Muscle of leg (tissue), 16 donors: ENCODE measurements at places on chromosomes 7 and 10. TPM values are rescaled to one million over a fixed set of nuclear protein-coding genes. Genes with fewer than 3 reads are reported as not detected.

- no peak overlapping the region for H3K27ac ChIP-seq
- peaks cover 7% of the 10 kb centered on the region for H3K27me3 ChIP-seq
- DNase-seq = no peak
- H3K36me3 ChIP-seq = no peaks in the 10 kb centered on the region
Measured at GRCh38 chr10:44297963-44298362, 86.9 kb downstream of the CXCL12 start.

Gene NOS3
- total RNA-seq = 4.9 TPM

- H3K36me3 ChIP-seq = no peaks in the 10 kb centered on the region
- peak; percentile 91 for DNase-seq
- H3K27ac ChIP-seq = peak overlapping the region; percentile 89
- peaks cover 11% of the 10 kb centered on the region for H3K4me1 ChIP-seq
Measured at GRCh38 chr10:32980558-32981468, 22.8 kb upstream of the ITGB1 start.

GRCh38 chr10:86047588-86047987 is 319.0 kb downstream of the GRID1 start:
- H3K4me3 ChIP-seq = no peak overlapping the region
- H3K4me1 ChIP-seq = no peaks in the 10 kb centered on the region
- no peaks in the 10 kb centered on the region for H3K36me3 ChIP-seq

- no peaks in the 10 kb centered on the region for H3K27me3 ChIP-seq
- peak; percentile 75 for DNase-seq
- peaks cover 3% of the 10 kb centered on the region for H3K4me1 ChIP-seq
- H3K27ac ChIP-seq = no peak overlapping the region
Measured at GRCh38 chr7:69932034-69932628, 333.9 kb downstream of the AUTS2 start.

Gene FAM20C
- total RNA-seq = 24.0 TPM

- no peaks in the 10 kb centered on the region for H3K27me3 ChIP-seq
- no peaks in the 10 kb centered on the region for H3K36me3 ChIP-seq
- H3K4me3 ChIP-seq = no peak overlapping the region
- H3K4me1 ChIP-seq = no peaks in the 10 kb centered on the region
Measured at GRCh38 chr10:64394744-64395143, 873.5 kb downstream of the REEP3 start.

Gene VGF
- not detected for total RNA-seq

DNA sequence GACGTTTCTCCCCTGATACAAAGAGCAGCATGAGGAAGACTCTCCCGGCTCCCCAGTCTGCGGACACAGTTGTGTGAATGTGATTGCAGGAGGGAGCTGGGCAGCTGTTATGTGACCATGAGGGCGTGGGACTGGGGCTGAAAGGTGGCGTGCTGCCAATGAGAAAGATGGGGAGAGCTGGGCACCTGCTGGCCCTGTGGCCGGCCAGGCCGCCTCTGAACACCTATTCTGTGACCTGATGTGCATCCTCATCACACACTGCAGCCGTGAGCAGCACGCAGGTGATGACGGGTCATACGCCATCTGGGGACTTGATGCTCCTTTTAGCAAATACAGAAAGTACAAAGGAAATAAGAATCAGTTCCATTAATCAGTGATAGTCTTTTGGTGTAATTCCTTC is 86.9 kb downstream of the MGMT start:
- H3K36me3 ChIP-seq = peaks cover 3% of the 10 kb centered on the region
- no peak overlapping the region for H3K27ac ChIP-seq
- H3K4me1 ChIP-seq = no peaks in the 10 kb centered on the region
- H3K4me3 ChIP-seq = no peak overlapping the region
- DNase-seq = no peak

DNA sequence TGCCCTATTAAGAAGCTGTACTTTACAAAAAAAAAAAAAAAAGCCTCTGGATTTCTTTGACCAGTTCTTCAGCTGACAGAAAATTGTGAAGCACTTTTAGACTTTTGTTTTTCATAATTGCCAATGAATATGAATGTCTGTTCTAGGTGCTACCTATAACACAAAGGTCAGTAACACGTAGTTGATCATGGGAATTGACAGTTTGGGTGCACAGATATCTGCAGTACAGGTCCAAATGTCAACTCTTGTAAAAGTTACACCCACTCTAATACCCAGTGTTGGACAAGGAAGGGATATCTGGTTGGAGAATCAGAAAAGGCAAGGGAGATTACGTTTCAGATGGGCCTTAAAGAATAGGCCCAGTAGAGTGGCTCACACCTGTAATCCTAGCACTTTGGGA is 1.8 kb downstream of the REEP3 start:
- no peak overlapping the region for H3K4me3 ChIP-seq
- no peaks in the 10 kb centered on the region for H3K27me3 ChIP-seq
- peaks cover 7% of the 10 kb centered on the region for H3K4me1 ChIP-seq
- no peaks in the 10 kb centered on the region for H3K36me3 ChIP-seq

Gene PVRIG
- total RNA-seq = 0.13 TPM

Gene MEOX2
- total RNA-seq = 58.7 TPM

DNA sequence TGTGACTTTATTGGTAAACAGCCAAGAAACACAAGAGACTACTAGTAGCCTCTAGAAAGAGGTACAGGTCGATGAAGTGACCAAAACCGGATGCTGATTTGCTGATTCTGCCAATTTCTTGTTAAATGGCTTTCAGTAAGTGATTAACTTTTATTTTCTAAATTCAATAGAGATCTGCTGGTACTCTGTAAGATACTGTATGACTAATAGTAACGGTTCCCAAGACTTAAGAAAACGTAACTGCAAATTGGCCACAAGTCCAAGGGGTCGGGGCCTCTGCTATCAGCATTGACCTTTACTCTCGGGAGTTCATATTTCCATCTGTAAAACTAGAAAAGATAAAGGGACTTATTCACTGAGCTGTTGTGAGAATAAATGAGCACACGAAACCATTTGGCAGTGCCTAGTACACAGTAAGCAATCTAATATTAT is 1.4 kb downstream of the FAM3C start:
- DNase-seq = no peak
- H3K36me3 ChIP-seq = peaks cover 5% of the 10 kb centered on the region
- no peak overlapping the region for H3K4me3 ChIP-seq
- H3K27ac ChIP-seq = no peak overlapping the region

DNA sequence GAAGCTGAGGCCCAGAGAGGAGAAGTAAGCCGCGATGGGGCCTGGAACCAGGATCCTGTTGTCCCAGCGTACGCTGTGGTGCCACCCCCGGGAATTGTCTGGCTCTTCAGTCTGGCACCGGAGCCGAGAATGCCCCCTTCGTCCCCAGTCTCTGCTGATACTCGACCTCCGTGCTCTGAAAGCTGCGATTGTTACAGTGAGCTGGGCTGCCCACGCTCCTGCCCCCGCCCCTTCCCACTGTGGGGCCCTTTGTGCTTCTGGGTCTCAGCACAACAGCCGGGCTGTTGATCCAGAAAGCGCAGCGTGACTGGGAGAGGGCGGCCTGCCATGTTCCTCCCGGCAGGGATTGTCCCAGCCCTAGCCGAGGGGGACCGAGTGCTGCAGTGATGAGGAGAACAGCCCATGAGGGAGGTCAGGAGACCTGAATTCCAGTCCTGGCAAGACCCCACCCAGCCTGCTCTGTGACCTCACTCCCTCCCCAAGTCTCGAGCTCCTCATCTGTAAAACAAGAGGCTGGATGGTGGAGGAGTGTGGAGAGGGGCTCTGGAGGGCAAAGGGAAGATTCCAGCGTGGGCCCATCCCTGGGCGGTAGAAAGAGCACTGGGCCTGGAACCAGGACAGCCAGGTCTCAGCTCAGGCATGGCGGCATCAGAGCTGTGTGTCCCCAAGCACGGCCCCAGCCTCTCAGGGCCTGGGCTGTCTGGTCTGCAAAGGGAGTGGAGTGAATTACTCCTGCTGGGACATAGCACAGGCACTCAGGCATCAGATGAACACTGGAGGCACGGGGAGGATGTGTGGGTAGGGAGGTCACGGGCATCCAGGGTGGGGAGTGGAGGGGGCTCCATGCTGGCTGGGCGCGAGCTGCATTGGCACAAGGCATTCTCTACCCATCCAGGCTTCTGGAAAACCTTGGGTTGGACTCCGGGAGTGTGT is 43.6 kb downstream of the TSPAN15 start:
- no peaks in the 10 kb centered on the region for H3K27me3 ChIP-seq
- peaks cover 96% of the 10 kb centered on the region for H3K4me1 ChIP-seq
- H3K36me3 ChIP-seq = peaks cover 3% of the 10 kb centered on the region
- peak; percentile 81 for DNase-seq
- H3K4me3 ChIP-seq = no peak overlapping the region
- H3K27ac ChIP-seq = peak overlapping the region; percentile 94

Gene AKR1D1
- total RNA-seq = not detected

DNA sequence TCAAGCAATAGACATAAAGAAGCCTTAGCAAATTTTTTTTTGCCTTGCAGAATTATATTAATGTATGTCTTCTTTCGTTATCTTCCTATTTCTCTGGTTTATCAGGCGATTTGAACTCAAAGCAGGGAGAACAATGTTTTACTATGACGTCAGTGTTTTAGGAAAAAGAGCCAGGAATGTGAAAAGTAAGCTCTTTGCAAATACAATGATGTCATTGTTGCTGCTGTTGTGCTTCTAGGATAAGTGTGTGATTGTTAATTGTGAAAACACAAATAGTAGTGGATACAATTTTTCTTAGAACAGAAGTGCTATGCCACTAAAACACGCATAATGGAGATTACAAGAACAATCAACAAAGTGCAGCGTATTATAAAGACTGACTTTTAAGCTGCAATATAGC is 9.5 kb upstream of the AUTS2 start:
- no peak for DNase-seq
- H3K36me3 ChIP-seq = no peaks in the 10 kb centered on the region
- no peaks in the 10 kb centered on the region for H3K27me3 ChIP-seq
- no peaks in the 10 kb centered on the region for H3K4me1 ChIP-seq

- no peaks in the 10 kb centered on the region for H3K4me1 ChIP-seq
- no peaks in the 10 kb centered on the region for H3K27me3 ChIP-seq
- DNase-seq = no peak
- no peak overlapping the region for H3K27ac ChIP-seq
- no peak overlapping the region for H3K4me3 ChIP-seq
Measured at GRCh38 chr7:48158404-48158803, 12.9 kb upstream of the ABCA13 start.

Gene FLNC
- total RNA-seq = 339 TPM

- no peaks in the 10 kb centered on the region for H3K36me3 ChIP-seq
- no peak overlapping the region for H3K4me3 ChIP-seq
- H3K4me1 ChIP-seq = peaks cover 5% of the 10 kb centered on the region
- no peaks in the 10 kb centered on the region for H3K27me3 ChIP-seq
- DNase-seq = peak; percentile 84
- no peak overlapping the region for H3K27ac ChIP-seq
Measured at GRCh38 chr7:137454246-137454724, 110.8 kb upstream of the PTN start.

- no peaks in the 10 kb centered on the region for H3K36me3 ChIP-seq
- H3K4me3 ChIP-seq = no peak overlapping the region
- no peaks in the 10 kb centered on the region for H3K4me1 ChIP-seq
- H3K27ac ChIP-seq = no peak overlapping the region
Measured at GRCh38 chr7:12738665-12739064, 51.2 kb downstream of the ARL4A start.

DNA sequence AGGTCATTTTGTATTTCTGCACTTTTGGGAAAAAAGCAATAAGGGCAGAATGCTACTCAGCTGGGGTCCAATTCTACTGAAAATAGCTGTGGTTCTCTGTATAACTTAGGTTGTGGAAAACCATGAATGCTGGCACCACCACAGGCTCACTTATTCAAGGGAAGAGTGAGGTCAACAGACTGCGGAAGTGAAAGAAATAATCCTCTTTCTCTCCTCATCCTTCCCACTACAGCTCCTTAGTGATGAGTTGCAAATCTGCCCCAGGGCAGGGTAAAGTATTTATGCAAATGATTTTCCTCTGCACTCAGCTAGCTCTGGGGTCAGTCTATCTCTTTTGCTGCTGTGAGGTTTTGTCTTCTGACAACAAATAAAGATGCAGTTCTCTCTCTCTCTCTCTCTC is 74.1 kb upstream of the PTPRZ1 start:
- no peak overlapping the region for H3K27ac ChIP-seq
- no peaks in the 10 kb centered on the region for H3K4me1 ChIP-seq
- H3K4me3 ChIP-seq = no peak overlapping the region
- no peaks in the 10 kb centered on the region for H3K27me3 ChIP-seq
- peak; percentile 12 for DNase-seq

- peaks cover 30% of the 10 kb centered on the region for H3K4me1 ChIP-seq
- H3K27me3 ChIP-seq = no peaks in the 10 kb centered on the region
Measured at GRCh38 chr7:143882604-143883078, 19.3 kb downstream of the TCAF1 start.

Gene NRCAM
- total RNA-seq = 17.5 TPM

GRCh38 chr7:148503900-148504487 is 86.6 kb upstream of the C7orf33 start:
- H3K4me3 ChIP-seq = no peak overlapping the region
- peaks cover 12% of the 10 kb centered on the region for H3K27me3 ChIP-seq
- H3K27ac ChIP-seq = no peak overlapping the region
- DNase-seq = peak; percentile 61

- DNase-seq = no peak
- H3K27ac ChIP-seq = no peak overlapping the region
- H3K27me3 ChIP-seq = no peaks in the 10 kb centered on the region
- no peak overlapping the region for H3K4me3 ChIP-seq
- H3K36me3 ChIP-seq = no peaks in the 10 kb centered on the region
- H3K4me1 ChIP-seq = no peaks in the 10 kb centered on the region
Measured at GRCh38 chr7:46411236-46411635, 490.2 kb upstream of the IGFBP3 start.

DNA sequence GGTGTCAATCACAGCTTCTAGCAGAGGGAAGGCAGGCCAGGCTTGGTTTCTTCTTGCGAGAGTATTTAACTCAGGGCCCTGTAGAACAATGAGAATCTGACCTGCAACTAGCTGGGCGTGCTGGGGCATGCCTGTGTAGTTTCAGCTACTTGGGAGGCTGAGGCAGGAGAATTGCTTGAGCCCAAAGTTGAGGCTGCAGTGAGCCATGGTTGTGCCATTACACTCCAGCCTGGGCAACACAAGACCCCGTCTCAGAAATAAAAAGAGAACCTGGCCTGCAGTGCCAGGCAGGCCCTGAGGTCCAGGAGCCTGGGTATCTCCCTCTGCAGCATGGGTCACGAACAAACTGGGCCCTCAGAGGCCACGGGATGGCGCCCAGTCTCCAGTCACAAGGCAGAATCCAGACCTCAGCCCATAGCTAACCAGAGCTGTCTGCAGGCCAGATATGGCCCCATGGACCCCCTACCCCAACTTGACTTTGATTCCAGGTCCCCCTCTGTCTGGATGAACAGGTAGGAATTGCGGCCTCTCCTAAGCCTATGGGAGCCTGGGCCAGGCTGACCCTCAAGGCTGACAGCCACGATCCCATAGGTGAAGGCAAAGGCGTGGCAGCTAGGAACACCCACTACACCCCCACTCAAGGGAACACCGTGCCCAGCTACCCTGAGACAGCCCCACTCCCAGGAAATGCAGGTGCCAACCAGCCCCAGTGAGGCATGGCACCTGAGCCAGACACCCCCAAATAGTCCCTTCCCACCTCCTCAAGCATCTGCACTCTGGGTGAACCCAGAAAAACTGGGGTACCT is 102.7 kb upstream of the TNRC18 start:
- H3K4me1 ChIP-seq = peaks cover 24% of the 10 kb centered on the region
- H3K36me3 ChIP-seq = peaks cover 57% of the 10 kb centered on the region
- peak overlapping the region; percentile 96 for H3K4me3 ChIP-seq
